Esophagus muscularis mucosa (tissue), 4 donors: ENCODE measurements at places on chromosomes 6 and 20. TPM values are rescaled to one million over a fixed set of nuclear protein-coding genes. Genes with fewer than 3 reads are reported as not detected.

The PLA2G7 gene
- not detected for total RNA-seq

The HLA-G gene
- not detected for total RNA-seq

The GHRH gene
- not detected for total RNA-seq

The HELZ2 gene
- total RNA-seq, result 19.5 TPM

The DDO gene
- total RNA-seq, result 0.29 TPM

The ULBP2 gene
- not detected for total RNA-seq

The CDKAL1 gene
- total RNA-seq, result 10.8 TPM

The SGK2 gene
- total RNA-seq, result 1.3 TPM

The LAMA5 gene
- total RNA-seq, result 136 TPM

The OR12D3 gene
- not detected for total RNA-seq

The CFAP61 gene
- not detected for total RNA-seq

The HSPA12B gene
- total RNA-seq, result 8.9 TPM

The MUCL3 gene
- total RNA-seq, result not detected

The TREM1 gene
- total RNA-seq, result 1.1 TPM

The HRH3 gene
- total RNA-seq, result not detected

The MRPS10 gene
- 38.8 TPM for total RNA-seq
